ENCODE measurements at places on chromosomes 1 and 21.

DNA sequence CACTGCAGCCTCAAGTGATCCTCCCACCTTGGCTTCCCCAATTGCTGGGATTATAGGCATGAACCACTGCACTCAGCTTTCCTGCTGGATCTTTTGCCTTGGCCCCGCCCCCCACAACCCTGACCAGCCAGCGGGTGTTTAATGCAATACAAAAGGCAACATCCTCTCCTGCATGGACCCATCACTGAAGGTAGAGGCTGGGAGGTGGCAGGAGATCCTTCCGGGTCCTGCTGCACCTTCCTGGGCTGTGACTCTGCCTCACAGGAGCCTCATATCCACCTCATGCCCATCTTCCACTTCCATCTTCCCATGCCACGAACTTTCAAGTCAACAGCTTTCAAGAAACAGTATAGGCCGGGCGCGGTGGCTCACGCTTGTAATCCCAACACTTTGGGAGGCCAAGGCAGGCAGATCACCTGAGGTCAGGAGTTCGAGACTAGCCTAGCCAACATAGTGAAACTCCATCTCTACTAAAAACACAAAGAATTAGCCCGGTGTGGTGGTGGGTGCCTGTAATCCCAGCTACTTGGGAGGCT is 11.7 kb upstream of the WNT9A start:
- no peak for DNase-seq

DNA sequence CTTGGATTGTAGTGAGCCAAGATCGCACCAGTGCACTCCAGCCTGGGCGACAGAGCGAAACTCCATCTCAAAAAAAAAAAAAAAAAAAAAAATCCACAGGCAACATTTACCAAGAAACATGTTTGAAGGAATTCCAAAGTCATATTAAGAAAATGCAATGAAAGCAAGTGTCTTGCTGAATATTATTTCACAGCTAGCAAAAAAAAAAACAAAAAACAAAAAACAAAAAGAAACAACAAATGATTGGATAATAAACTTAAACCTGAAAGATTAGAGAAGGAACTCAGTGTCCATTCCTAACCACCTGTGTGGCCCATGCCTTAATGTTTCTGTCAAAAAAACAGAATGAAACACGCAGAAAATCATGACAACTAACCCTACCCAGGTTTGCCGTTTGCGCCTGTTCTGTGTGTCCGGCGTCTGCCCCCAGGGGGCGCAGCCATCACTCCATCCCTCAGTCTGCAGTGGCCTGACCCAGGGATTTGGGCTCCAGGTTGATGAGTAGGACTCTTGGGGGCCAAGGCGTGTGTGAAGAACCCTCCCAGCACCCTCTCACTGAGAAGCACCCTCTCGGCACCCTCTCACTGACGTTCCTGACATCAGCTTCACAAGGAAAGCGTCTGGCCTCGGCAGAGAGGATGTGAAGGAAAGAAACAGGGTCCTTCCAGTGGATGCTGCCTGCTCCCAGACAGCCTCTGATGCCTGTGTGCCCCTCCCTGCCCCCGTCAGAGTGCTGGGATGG is 19.2 kb upstream of the PTTG1IP start:
- no peak for DNase-seq

- no peak for DNase-seq
Observed at GRCh38 chr1:83113652-83114051, 885.3 kb downstream of the TTLL7 start.

DNA sequence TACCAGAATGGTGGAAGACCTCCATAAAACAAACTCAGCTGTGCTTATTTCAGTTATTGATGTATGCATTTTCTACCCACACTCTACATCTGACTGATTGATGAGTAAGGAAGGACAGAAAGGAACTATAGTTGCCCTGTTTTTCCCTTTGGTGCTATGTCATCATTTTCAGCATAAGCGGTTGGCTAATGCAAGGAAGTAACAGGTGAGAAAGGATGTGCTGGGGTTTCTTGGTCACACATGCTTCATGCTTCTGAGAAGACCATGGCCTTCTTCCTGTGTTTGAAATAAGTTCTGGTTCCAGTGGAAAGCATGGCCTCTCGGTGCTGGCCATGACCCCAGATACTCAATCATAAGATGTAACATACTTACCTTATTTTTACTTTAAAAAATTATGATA is 541.2 kb downstream of the PTPRU start:
- no peak for DNase-seq

DNA sequence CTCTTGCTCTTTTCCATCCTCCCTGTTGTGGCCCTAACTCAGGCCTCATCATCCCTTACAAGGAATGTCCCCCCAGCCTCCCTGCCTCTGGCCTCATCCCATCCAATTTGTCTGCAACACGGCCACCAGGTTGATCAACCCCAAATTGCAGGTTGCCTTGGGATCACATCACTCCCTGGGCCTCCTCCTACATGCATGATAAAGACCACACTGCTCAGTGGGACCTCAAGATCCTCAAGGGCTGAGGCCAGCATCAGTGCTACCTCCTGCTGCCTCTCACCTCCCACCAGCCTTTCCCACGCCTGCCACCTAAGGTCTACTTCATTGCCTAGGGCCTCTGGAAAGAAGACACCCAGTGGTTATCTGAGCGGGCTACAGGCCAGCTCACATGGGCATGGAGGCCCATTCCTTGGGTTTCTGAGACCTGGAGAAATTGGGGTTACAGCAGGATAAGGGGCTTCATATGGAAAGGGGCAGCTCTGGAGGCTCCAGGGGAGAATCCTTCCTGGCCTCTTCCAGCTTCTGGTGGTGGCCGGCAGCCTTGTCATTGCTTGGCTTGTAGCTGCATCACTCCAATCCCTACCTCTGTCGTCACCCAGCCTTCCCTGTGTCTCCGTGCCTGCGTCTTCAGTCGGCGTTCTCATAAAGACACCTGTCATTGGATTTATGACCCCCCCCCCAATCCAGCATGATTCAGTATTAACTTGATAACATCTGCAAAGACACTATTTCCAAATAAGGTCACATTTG is 60.5 kb downstream of the KLHDC7A start:
- no peak for DNase-seq

GRCh38 chr1:55547405-55547804 is 332.2 kb upstream of the USP24 start:
- DNase-seq = no peak

DNA sequence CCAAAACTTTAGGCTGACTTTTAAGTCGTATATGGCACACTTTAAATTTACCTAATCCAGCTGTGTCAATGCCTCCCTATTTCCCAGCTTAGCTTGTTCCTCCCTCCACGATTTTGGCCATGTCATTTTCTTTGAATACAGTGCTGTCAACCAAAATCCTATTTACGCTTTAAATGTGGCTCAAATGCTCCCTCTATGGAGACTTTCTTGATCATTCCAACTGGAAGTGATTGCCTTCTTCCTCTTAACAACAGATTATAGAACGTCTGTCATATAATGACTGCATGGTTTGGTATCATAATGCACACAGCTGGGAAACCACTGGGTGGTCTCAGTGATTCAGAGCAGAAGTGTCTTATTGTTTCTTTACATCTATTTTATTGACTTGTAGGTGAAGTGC is 18.9 kb upstream of the BATF3 start:
- DNase-seq = no peak

- no peak for DNase-seq
Observed at GRCh38 chr1:234621657-234622335, 11.8 kb upstream of the IRF2BP2 start.

- no peak for DNase-seq
Observed at GRCh38 chr1:57091642-57092041, 125.8 kb upstream of the C8B start.

- DNase-seq = no peak
Observed at GRCh38 chr1:17605582-17606344, 66.3 kb downstream of the ARHGEF10L start.

Data from left colon (tissue), 2 donors.